ENCODE measurements at places on chromosomes 2 and 18.
A peak's percentile ranks its signal among the peaks of the same experiment; 100 is the strongest.

- no peak for DNase-seq
Observed at GRCh38 chr2:23413641-23414040, 28.7 kb downstream of the KLHL29 start.

DNA sequence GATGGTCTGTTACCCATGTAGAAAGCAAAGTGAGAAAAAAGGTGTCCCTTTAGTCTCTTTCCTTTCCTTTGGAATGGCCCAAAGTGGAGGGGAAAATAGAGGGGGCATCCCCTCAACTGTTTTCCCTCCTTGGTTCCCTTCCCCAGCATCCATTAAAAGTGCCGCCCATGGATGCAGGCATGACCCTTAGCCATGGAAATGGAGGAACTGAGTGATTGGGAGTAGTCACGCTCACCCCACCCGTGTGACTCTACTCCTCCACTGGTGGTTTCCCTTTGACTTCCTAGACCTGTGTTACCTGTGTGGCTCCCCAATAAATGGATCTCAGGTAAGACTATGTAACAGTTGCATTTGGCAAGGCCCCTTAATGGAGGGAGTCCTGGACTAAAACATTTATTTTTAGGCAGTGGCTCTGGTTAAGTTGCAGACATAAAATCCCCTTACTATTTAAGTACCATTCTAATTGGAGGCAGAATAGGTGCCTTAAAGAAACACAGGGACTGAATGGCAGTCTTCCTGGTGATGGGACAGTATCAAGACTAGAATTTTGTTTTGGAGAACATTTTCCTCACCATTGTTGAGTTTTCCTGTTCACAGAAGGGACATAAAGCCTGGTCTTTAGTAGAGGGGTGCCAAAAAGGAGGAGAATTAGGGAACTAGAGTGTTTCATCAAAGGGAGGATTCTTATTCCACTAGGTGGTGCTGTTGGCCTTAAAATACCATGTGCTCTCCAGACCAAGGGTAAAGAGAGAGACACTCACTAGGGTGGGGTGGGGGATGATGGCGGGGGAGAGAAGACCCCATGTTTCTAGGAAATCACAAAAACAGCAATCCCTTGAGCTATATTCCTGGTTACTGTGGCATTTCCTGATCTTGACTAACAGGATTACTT lies 25.7 kb upstream of the PLA2R1 start:
- peak; percentile 64 for DNase-seq

- DNase-seq: no peak
Observed at GRCh38 chr18:27871726-27872125, 305.2 kb downstream of the CDH2 start.

DNA sequence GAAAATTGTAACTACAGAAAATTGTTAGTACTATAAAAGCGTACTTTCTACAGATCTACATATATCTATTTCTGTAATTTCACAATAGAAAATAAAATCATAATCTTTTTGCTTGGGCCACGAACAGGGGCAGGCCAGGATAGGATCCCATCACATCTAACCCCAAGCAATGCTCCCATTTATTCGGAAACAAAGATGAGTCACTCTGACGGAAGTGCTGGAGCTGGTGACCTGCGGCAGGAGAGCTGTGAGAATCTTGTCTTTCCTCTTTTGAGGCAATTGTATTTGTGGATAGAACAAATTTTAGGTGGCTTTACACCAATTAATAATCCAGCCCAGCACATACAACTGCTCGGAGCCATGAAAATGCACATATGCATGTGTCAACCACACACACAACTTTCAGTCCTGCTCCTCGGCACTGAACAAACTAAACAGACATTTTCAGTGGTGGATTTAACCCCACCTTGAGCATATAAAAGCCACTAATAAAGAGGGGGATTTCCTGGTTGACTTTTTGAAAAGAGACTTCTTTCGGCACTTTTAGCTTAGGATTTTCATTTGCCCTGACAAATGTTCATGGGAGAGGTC lies 22.3 kb upstream of the INSIG2 start:
- DNase-seq: peak; percentile 16

DNA sequence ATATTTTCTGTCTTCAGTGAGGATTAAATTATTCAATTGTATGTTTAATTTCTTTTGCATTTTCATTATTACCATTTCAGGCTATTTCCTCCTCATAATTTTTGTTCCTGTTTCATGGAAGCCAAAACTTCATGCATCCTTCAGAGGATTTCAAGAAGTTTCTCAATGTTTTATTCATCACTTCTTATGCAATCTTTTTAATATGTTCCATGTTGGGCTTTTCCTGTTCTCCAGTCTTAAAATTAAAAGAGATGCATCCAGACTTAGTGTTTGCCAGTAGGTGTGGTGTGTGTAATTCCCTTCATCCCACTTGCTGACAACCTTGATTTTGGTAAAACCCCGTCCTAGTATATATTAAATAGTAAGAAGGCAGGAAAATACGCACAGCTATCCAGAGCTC lies 190.0 kb downstream of the EN1 start:
- no peak for DNase-seq

GRCh38 chr2:47236503-47237215 lies 81.6 kb upstream of the STPG4 start:
- no peak for DNase-seq

- peak; percentile 70 for DNase-seq
Observed at GRCh38 chr2:240840435-240841060, 20.5 kb upstream of the KIF1A start.

DNA sequence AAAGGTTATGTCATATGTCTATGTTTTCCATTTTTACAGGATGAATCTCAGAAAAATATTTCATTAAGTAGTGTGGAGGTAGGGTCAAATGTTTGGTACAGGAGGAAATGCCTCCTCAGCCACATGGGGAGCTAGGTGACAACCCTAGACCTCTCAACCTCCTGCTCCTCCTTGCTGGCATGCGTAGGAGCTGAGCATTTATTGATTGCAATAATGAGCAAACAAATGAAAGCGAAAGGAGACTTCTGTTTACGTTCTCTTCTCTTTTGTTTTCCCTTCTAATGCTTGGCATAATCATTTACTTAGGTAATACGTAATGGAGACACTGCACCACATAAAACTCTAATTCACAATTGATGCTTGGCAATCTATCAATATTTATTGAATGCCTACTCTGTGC lies 95.1 kb upstream of the CCBE1 start:
- no peak for DNase-seq

GRCh38 chr2:169361706-169362117 lies 622 bp downstream of the LRP2 start:
- DNase-seq: no peak

DNA sequence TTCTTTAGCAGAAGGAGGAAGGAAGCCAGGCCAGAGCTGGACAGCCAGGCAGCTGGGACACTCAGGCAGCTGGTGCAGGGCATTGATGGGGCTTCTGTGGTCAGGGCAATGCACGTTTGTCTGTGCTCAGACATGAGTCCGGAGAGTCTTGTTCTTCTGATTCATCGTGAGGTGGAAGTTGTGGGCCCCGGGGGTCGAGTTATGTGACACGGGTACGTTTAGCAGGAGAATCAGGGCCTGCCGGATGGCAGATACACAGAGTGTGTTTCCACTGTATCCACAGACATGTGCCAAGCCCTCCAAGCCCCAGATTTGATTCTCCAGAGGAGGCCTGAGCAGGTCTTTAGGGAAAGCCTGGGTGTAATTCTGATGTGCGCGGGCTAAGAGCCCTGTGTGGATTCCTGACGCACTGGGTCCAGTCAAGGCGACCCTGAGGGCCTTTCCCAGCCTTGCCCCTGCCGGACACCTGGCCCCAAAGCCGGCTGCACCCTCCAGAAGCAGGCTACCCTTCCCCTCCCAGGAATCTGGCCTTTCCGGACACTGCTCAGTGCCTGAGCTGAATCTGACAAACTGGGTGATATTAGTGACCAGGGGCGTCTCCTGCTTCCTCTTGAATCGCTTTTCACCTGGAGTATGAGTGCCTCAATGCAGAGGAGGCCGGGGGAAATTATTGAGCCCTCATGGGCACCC lies 10.1 kb downstream of the ARHGEF4 start:
- no peak for DNase-seq

DNA sequence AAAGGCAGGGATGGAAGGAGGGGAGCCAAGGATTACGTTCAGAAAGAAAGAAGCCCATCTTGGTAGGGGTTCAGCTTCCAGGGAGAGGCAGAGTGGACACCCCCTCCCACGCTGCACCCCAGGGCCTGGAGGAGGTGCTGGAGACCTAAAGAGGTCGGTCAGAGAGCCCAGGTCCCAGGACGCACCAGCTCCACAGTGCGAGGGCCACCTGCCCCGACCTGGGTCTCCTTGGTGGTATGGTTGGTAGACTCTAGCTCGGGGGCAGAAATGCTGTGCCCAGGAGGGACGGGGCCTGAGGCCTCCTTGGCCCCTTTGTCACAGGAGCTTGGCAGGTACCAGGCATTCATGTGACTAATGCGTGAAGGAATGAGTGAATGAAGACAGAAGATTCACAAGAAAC lies 87.1 kb upstream of the RAB6C start:
- no peak for DNase-seq

DNA sequence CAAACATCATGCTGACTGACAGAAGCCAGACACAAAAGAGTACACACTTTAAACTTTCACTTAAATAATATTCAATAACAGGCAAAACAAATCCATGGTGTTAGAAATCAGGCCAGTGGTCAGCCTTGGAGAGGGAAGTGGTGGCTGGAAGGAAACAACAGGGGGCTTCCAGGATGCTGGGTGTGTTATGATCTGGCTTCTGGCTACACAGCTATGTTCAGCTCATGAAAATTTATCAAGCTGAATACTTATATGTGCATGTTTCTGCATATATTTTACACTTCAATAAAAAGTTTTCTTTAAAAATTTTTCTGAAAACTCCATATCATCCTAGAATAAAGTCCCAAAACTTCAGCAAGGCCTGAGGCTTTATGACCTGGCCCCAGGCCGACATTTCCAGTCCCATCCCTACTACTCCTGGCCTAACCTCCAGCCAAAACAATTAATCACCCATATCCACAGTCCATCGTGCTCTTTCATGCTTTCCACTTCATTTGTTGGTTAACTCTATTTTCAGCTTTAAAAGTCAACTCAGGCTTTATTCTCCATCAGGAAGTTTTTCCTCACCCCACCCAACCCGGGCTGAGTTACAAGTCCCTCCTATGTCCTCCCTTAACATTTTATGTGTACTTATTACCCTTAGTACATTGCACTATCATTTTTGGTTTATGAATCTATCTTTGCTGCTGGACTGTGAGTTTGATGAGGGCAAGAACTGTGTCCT lies 27.9 kb upstream of the SPTBN1 start:
- no peak for DNase-seq

DNA sequence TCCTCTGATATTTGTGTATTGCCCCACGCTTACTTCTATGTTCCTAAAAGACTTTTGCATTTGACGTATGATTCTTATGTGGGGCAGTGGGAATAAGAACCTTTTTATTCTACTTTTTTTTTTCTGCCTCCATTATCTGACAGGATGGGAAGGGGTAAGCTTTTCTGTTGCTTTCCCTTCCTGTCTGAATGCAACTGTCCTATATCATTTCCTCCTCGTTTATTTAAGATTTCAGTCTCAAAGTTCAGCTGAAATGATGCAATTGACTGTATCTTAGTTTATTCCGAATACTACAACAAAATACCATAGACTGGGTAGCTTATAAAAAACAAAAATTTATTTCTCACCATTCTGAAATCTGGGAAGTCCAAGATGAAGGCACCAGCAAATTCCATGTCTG lies 24.1 kb upstream of the HNMT start:
- DNase-seq: no peak

- peak; percentile 87 for DNase-seq
Observed at GRCh38 chr2:9799729-9800632, 43.3 kb upstream of the TAF1B start.

- DNase-seq: no peak
Observed at GRCh38 chr18:32915516-32915915, 142.7 kb upstream of the KLHL14 start.

- no peak for DNase-seq
Observed at GRCh38 chr2:23905155-23905554, 21.8 kb downstream of the ATAD2B start.

- no peak for DNase-seq
Observed at GRCh38 chr18:56570978-56571377, 67.4 kb downstream of the TXNL1 start.

GRCh38 chr2:212294816-212295215 lies 243.8 kb downstream of the ERBB4 start:
- DNase-seq: no peak

- no peak for DNase-seq
Observed at GRCh38 chr2:158385646-158386045, 70.9 kb downstream of the CCDC148 start.

GRCh38 chr2:120593921-120594686 lies 141.6 kb upstream of the GLI2 start:
- DNase-seq: no peak

DNA sequence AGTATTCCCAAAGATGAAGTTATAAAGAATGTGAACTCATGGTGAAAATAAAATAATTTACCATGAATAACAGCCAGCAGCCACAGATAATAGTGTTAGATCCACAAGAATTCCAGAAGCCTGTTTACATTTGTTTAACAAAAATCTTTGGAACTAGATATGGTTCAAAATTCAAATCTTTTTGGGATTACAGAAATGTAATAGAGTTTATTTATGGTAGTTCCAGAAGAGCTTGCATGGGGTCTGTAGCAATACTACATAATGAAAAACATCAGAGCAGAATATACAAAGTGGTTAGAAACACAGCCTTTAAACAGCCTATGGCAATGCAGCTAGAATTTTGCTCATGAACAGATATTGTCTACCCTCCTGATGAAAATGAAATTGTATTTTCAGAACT lies 179.1 kb downstream of the RDH14 start:
- DNase-seq: no peak

- DNase-seq: no peak
Observed at GRCh38 chr2:239778861-239779558, 246.1 kb downstream of the NDUFA10 start.

- no peak for DNase-seq
Observed at GRCh38 chr2:72095364-72095763, 52.3 kb downstream of the CYP26B1 start.

DNA sequence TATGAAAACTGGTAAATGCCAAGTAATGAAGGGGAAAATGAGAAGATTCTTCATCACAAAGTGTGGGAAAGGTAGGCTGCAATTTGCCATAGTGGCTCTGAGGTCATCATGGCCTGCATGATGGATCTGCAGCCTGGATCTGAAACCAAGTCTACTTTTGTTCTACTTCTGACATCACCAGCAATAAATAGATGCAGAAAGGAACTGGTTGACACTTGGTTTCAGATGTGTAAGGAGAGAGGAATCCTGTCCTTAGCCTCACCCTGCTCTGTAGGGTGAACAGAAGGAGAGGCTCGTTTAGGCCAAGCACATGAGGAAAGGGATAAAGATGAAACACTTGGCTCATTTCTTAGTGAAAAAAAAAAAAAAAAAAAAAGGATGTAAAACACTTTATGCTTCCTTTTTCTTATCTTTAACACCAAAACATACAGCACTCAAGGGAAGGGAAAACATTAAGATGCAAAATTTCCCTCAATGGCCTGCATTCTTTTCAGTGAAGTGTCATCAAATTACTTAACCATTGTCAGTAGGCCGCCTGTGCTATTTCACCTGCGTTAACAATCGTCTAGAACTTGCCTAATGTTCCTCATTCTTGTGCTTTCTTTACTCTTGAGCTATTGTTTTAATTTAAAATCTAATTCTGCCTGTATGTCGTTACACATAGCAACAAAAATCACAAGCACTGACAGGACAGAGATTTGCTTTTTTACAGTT lies 3.9 kb downstream of the NEB start:
- no peak for DNase-seq

- DNase-seq: no peak
Observed at GRCh38 chr2:47057687-47058002, 97.5 kb downstream of the STPG4 start.

- DNase-seq: no peak
Observed at GRCh38 chr2:62471816-62472215, 34.2 kb downstream of the TMEM17 start.

- no peak for DNase-seq
Observed at GRCh38 chr2:8458503-8459459, 223.1 kb upstream of the ID2 start.

All from MCF 10A (cell line).